ENCODE measurements at places on chromosomes 2 and 18.

DNA sequence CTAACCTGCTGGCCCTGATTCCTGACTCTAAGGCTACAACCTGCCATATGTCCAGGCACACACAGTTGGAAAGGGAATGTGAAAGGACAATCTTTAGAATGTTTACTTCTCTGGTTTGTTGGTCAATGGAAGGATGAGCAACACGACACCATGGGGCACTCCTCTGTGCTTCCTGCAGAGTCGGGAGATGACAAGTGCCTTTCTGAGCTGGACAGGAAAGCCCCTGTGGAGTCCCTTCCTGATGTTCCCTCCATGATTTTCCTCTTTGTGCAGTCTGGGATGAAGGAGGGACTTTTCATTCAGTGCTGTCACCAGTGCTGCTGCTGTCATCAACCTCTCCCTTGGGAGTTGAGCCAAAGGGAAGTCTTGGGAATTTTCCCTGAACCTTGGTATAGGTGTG, 22.6 kb upstream of the SERPINB7 start:
- no peak for DNase-seq

DNA sequence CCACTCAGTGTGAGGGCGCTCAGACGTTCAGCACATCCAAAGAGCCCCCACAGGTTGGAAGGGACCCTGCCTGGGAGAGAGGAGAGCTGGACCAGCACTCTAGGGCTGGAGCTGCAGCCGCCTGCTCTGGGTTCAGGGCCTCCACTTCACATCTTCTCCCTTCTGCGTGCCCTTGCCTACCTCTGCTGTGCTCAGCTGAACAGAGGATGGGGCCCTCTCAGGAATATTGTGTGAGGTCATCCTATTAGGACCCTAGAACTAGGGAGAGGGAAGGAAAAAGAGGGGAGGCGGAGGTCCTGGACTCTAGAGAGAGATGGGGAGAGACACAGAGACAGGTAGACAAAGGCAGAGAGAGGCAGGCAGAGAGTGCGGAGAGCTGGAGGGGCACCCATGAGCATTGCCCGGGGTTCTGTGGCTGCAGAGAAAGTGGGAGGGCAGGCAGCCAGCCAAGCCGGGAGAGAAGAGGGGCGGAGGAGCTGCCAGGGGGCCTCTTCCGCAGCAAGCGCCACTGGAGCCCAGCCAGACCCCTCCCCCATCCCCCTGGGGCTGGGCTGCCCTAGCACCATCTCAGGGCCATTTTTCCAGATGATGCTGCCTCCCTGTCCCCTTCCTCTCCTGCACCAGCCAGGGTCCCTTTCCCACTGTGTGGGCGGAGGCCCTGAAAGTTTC, 8.3 kb upstream of the TNS1 start:
- DNase-seq = no peak

DNA sequence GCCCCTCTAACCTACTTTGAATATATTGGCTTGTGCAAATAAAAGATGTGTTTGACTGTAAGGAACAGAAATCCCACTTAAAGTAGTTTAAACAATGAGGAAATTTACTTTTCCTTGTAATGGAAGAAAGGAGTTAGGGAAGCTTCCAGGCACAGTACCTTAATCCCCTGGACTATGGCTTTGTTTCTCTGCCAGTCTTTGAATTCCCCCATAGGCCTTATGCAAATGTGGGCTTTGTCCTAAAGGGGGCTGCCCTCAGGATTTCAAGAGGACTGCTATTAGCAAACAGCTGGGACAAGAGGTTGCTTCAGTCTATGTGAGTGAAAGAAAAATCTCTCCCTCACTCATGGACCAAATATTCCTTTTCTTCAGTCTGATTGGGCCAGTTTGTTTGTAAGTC, 255.1 kb upstream of the THSD7B start:
- DNase-seq = no peak

- no peak for DNase-seq
Measured at GRCh38 chr2:74817304-74817675, 16.6 kb upstream of the HK2 start.

GRCh38 chr2:88071365-88071764, 3.7 kb downstream of the SMYD1 start:
- no peak for DNase-seq

- no peak for DNase-seq
Measured at GRCh38 chr18:56569416-56569815, 69.0 kb downstream of the TXNL1 start.

GRCh38 chr2:40820319-40820718, 368.4 kb upstream of the SLC8A1 start:
- DNase-seq = no peak

DNA sequence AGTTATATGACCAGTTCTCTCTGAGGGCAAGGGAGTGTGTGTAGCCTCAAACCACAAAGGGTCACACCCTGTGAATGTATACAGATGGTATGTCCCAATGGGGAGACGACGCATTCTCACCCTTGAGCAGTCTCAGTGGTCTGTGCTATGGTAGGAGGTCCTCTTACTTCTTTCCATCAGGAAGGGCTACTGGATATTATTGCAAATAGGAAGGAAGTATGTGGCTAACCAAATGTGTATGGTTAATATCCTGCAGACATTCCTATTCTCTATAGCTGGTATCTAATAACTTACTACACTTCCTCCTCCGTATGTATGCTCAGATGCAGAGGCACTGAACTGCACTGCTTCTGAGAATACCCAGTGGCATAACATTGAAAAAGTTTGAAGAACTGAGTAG, 306.7 kb upstream of the CCDC68 start:
- no peak for DNase-seq

GRCh38 chr2:222320436-222321395, 21.9 kb upstream of the PAX3 start:
- DNase-seq = no peak

GRCh38 chr2:40155728-40156127, 296.2 kb downstream of the SLC8A1 start:
- DNase-seq = no peak

DNA sequence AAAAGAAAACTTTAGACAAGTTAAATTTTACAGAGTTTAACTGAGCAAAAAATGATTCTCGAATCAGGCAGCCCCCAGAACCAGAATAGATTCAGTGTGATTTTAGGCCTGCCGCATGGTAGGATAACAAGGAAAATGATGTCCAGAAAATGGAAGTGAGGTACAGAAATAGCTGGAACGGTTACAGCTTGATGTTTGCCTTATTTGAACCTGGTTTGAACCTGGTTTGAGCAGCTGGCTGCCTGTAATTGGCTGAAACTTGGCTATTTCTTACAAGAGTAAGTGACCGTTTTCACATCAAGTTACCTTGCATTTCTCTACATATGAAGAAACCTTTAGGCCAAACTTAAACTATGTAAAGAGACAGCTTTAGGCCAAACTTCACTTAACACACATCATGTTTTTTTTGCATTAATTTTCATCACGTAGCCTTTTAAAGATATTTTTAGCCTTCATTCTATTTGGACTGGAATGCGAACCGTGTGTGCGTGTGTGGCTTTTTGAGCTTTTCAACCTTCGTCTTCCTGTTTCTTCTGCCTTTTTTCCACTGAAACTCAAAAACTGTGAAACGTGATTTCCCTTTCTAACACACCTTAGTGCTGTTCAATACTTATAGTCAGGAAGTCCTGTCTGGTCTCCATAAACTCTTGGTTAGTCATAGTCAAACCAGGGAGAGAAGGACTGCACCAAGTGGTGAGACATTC, 4.5 kb upstream of the POLE4 start:
- no peak for DNase-seq

GRCh38 chr2:6309415-6310255, 556.1 kb downstream of the CMPK2 start:
- no peak for DNase-seq

DNA sequence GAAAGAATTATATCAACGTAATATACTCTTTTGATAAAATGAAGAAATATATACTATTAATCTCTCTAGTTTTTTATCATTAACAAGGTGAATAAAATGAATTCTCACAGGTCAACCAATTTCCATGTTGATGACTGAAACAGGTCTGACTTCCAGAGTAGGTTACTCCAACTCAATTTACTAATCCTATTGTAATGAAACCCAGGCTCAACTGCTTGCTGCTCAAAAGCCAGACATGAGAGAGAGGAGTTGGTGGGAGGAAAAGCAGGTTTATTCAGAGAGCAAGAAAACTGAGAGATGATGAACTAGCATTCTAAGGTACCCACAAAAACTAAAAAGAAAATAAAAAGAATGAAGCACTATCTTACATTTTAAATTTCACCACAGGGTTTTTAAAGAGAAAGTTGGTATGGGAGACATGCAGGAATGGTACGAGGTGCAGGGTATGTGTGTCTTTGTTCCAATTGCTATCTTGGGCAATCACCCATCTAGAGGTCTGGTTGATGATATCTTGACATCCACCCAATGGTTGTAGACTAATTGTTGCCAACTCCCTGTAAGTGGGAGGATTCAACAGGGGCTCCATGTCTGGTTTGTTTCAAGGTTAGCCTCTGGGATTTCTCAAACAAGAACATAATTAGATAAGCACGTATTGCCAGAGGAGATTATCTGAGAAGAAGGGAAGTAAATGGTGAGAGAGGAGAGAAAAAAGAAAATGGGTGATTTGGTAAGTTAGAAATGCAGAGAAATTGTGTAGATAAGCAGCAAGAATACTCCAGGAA, 471.4 kb upstream of the REG3G start:
- DNase-seq = no peak

- DNase-seq = no peak
Measured at GRCh38 chr2:71734620-71735019, 281.3 kb downstream of the DYSF start.

DNA sequence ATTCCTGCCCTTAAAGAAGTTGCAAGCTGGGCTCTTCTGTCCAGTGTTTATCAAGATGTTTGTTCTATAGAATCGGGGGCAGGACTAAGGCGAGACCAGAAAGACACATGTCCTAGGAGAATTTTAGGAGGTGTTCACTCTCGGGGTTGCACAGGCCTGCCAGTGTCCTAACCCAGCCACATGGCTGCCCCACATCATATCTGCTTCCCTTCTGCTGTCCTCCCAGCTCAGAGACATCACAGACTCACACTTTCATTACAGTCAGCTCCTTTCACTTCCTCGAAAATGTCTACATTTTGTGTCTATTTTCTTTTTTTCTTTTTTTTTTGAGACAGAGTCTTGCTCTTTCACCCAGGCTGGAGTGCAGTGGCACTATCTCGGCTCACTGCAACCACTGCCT, 10.7 kb upstream of the MRO start:
- no peak for DNase-seq

DNA sequence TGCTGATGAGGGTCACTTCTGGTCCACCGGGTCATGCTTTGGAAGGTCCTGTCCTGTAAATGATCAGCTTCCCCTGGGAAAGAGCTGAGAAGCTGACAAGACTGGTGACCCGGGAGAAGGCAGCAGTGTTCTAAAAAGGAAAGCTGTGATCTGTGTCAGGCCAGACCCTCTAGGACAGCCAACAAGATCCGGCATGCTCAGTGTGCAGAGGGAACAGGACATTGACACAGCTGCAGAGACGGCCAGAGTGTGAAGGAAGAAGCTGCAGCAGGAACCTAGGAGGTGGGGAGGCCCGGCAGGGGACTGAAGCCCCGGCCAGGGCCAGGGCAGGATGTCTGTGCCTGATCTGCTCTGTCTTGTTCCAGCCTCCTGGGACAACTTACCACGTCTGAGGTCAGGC, 372.7 kb upstream of the ID2 start:
- no peak for DNase-seq

DNA sequence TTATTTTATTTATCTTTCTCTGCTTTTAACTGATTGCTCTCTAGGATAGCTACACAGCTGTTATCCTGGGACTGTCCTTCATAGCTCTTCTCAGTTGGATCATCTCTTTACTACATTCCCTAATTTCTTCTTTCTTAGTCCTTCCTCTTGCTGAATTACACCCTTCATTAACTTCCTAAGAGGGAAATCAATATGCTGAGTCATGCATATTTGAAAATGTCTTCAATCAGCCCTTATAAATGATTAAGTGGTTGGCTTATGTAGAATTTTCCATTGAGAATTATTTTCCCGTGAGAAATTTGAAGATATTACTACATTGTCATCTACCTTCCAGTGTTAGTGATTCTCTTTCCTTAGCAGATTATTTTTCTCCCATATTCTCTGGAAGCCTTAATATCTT, 214.2 kb downstream of the SOCS6 start:
- DNase-seq = no peak

- DNase-seq = no peak
Measured at GRCh38 chr18:11112286-11112685, 37.1 kb downstream of the PIEZO2 start.

GRCh38 chr2:104279646-104280045, 574.3 kb upstream of the POU3F3 start:
- DNase-seq = no peak

DNA sequence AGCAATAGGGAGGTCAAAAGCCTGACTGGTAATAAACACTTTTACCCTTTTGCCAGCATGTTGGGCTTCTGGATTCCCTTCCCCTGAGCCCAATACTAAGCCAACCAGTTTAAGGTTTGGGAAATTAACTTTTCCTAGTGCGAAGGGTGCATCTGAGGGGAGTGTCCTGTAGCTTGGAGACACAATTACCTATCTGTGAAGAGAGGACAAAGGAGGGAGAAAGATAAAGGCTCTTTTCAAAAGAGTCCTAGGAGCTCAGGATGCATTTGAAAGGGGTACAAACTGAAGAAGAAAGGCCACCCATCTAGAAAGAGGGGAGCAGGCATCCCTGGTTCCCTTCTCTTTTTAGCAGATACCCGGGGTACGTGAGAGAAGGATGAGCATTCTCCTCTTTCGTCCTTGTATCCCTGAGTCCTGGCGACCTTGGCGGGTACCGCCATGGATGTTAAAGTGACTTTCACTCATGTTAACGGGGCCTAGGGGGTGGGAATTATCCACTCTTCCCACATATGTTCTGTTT, 25.1 kb downstream of the C18orf54 start:
- DNase-seq = no peak

DNA sequence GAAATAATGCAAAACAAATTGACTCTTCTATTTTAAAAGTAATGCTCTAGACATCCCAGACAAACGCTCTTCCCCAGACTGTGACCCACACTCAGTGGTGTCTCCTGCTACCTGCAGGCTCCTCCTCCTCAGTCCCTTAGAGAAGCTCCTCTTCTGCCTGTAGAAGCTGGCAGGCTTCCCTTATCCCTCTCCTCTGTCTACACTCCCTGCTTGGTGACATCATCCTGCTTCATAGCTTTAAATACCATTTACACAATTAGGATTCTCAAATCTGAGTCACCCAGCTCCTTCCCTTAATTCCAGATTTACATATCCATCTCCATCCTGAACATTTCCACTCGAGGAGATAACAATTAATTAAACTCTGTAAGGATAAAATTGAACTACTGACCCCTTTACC, 167.9 kb downstream of the FBXO15 start:
- DNase-seq = no peak

GRCh38 chr2:236661061-236661761, 91.6 kb downstream of the ACKR3 start:
- DNase-seq = no peak

GRCh38 chr2:118443596-118443995, 355.3 kb downstream of the INSIG2 start:
- DNase-seq = no peak

GRCh38 chr2:222448748-222449181, 24.4 kb downstream of the SGPP2 start:
- no peak for DNase-seq

Data from stimulated activated CD8-positive, alpha-beta memory T cell treated with anti-CD3 and anti-CD28 coated beads, Interleukin-12 subunit alpha, Interleukin-12 subunit beta, amount 100 ng/mL, for 4 hours (primary cell).